ENCODE measurements at places on chromosomes 12 and 14. TPM values are rescaled to one million over a fixed set of nuclear protein-coding genes. Genes with fewer than 3 reads are reported as not detected.

GRCh38 chr12:105927564-105927963, 211.2 kb downstream of the NUAK1 start:
- no peak overlapping the region for H3K4me3 ChIP-seq
- peaks cover 9% of the 10 kb centered on the region for H3K4me1 ChIP-seq
- no peak overlapping the region for H3K27ac ChIP-seq
- H3K27me3 ChIP-seq = no peaks in the 10 kb centered on the region

The LPAR5 gene
- 0.30 TPM for total RNA-seq

- H3K36me3 ChIP-seq = no peaks in the 10 kb centered on the region
- H3K27me3 ChIP-seq = no peaks in the 10 kb centered on the region
- no peaks in the 10 kb centered on the region for H3K4me1 ChIP-seq
- no peak overlapping the region for H3K27ac ChIP-seq
These were observed 153.9 kb downstream of the LRRK2 start for GRCh38 chr12:40378691-40379090.

- DNase-seq = no peak
- H3K4me1 ChIP-seq = no peaks in the 10 kb centered on the region
- H3K36me3 ChIP-seq = no peaks in the 10 kb centered on the region
These were observed 182.6 kb downstream of the PIK3C2G start for GRCh38 chr12:18443768-18444437.

The NID2 gene
- total RNA-seq = 4.1 TPM

The TESPA1 gene
- not detected for total RNA-seq

The PMEL gene
- total RNA-seq = not detected

The KRT85 gene
- total RNA-seq = not detected

- H3K27me3 ChIP-seq = no peaks in the 10 kb centered on the region
- H3K4me1 ChIP-seq = no peaks in the 10 kb centered on the region
- no peak overlapping the region for H3K27ac ChIP-seq
- DNase-seq = no peak
These were observed 279.9 kb downstream of the CCER1 start for GRCh38 chr12:90675106-90675505.

The FGF23 gene
- not detected for total RNA-seq

DNA sequence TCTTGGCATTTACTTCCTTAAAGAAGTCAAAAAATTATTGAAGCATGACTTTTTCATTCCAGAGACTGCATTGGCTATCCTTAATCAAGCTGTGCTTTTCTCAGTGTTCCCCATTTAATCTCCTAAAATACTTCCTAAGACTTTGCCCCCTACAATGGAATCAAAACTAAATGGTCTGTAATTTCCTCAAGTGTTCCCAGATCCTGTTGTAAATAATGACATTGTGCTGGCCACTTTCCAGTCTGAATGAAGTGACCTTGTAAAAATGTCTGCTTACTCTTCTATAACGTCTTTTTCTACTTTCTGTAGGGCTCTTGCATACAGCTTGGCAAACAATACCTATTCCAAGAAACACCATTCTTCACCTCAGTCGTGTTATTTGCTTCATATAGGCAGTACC, 45.3 kb upstream of the MBIP start:
- no peak for DNase-seq
- no peak overlapping the region for H3K4me3 ChIP-seq
- no peaks in the 10 kb centered on the region for H3K4me1 ChIP-seq
- no peaks in the 10 kb centered on the region for H3K27me3 ChIP-seq
- no peak overlapping the region for H3K27ac ChIP-seq

DNA sequence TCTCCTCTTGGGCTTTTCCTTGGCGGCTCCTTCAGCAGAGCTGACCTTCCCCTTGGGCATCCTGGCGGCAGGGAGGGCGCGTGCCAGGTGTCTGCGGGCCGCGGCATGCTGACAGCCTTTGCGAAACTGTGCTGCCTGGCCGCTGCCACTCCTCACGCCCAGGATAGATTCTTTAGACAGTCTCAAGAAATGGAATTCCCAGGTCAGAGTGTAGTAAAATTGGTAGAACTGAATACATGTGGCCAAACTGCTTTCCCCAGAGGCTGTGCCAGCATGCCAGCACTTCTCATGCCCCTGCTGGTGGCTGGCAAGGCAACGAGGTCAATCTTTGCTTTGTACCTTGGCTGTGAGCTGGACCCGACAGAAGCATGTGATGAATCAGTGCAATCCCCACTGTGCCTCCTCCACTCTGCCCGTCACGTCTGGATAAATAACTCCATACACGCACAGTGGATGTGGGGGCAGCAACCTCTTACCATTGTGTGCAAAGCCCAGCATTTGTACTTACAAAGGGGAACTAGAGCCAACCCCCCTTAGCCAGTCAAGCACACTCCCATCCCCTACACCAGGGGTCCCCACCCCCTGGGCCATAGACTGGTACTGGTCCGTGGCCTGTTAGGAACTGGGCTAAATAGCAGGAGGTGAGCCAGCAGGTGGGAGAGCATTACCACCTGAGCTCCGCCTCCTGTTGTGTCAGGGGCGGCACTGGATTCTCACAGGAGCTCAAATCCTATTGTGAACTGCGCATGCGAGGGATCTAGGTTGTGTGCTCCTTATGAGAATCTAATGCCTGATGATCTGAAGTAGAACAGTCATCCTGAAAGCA, 90.9 kb downstream of the ACTN1 start:
- H3K27ac ChIP-seq = no peak overlapping the region
- H3K4me3 ChIP-seq = no peak overlapping the region
- H3K36me3 ChIP-seq = no peaks in the 10 kb centered on the region

GRCh38 chr14:102125546-102125945, 14.2 kb upstream of the WDR20 start:
- no peaks in the 10 kb centered on the region for H3K36me3 ChIP-seq
- no peak overlapping the region for H3K4me3 ChIP-seq
- H3K4me1 ChIP-seq = no peaks in the 10 kb centered on the region

DNA sequence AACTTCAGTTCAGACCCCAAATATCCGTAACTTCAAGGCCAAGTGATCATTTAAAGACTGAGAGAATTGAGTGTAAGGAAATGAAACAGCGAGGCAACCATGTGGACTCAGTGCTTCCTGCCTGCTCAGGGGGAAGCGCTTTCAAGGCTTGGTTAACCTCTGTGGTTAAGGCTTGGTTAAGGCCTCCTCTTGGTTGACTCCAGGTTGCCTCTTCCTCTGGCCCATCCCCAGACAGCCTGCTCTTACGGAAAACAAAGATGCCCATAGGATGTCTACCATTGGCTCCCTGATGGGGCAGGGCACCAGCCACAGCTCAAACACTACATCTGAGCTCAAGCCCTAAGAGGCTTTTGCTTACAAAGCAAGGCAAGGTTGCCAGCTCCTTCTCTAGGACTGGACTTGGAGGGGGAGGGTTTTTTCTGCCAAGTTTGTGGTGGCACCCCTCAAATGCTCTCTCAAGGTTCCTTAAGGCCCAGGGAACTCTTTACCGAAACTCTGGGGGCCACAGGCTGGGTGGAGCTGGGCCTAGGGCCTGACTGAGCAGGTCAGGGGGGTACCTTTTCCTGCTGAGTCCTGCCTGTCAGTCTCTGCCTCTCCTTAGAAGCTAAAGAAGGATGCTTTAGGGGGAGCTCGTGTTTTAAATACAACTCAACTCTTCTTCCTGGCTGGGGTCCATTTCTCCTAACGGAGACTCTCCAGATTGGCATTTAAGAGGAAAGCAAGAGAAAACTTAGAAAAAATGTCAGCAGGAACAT, 13.7 kb downstream of the COL2A1 start:
- no peak for DNase-seq

DNA sequence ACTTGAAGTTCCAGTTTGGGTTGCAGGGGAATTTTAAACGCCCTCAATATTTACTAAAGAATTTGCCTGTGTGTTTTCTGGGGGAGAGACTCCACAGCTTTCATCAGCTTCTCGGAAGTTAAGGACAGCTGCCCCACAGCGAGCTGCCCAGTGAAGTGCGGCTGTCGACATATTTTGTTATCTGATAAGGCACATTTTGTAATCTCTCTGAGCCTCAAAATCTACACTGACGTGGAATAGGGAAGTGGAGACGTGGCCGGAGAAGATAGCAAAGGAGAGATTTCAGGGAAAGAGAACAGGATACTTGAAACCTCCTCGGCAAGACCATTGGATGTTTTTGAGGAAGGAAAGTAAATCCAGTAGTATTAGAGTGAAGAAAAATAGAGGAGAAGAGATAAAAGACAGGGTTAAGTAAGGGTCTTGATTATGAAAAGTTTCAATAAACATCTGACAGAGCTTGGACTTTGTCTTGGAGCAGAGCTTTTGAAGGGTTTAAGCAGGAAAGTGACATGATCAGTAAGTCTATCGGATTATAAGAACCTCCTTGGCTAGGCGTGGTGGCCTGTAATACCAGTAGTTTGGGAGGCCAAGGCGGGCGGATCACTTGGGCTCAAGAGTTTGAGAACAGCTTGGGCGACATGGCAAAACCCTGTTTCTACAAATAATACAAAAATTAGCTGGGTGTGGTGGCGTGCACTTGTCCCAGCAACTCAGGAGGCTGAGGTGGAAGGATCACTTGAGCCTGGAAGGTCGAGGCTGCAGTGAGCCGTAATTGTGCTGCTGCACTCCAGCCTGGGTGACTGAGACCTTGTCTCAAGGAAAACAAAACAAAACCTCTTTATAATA, 1.1 kb downstream of the POLR3B start:
- peak overlapping the region; percentile 96 for H3K27ac ChIP-seq
- DNase-seq = peak; percentile 75
- H3K27me3 ChIP-seq = no peaks in the 10 kb centered on the region
- H3K36me3 ChIP-seq = no peaks in the 10 kb centered on the region

- no peak overlapping the region for H3K4me3 ChIP-seq
- peaks cover 11% of the 10 kb centered on the region for H3K4me1 ChIP-seq
- H3K27ac ChIP-seq = peak overlapping the region; percentile 21
- DNase-seq = peak; percentile 73
- peaks cover 18% of the 10 kb centered on the region for H3K36me3 ChIP-seq
These were observed 12.9 kb upstream of the MCRS1 start for GRCh38 chr12:49580572-49581535.

The CDC42BPB gene
- 34.2 TPM for total RNA-seq

The ITGA5 gene
- 50.9 TPM for total RNA-seq

- no peaks in the 10 kb centered on the region for H3K4me1 ChIP-seq
- no peak overlapping the region for H3K27ac ChIP-seq
These were observed 166.8 kb downstream of the MYRFL start for GRCh38 chr12:69991690-69992288.

- no peak overlapping the region for H3K4me3 ChIP-seq
- no peaks in the 10 kb centered on the region for H3K4me1 ChIP-seq
- H3K36me3 ChIP-seq = no peaks in the 10 kb centered on the region
These were observed 65.6 kb upstream of the FERMT2 start for GRCh38 chr14:53016491-53016890.

Data from psoas muscle (tissue), 8 donors.